Tibial artery (tissue), 4 donors: ENCODE measurements at places on chromosomes 16 and 17.
A peak's percentile ranks its signal among the peaks of the same experiment; 100 is the strongest.

- H3K36me3 ChIP-seq = peaks cover 46% of the 10 kb centered on the region
- no peak overlapping the region for H3K4me3 ChIP-seq
- DNase-seq = no peak
- H3K27me3 ChIP-seq = no peaks in the 10 kb centered on the region
- peaks cover 20% of the 10 kb centered on the region for H3K4me1 ChIP-seq
- H3K27ac ChIP-seq = peak overlapping the region; percentile 89
These were observed 11.8 kb downstream of the SLC16A3 start for GRCh38 chr17:82240506-82241182.

DNA sequence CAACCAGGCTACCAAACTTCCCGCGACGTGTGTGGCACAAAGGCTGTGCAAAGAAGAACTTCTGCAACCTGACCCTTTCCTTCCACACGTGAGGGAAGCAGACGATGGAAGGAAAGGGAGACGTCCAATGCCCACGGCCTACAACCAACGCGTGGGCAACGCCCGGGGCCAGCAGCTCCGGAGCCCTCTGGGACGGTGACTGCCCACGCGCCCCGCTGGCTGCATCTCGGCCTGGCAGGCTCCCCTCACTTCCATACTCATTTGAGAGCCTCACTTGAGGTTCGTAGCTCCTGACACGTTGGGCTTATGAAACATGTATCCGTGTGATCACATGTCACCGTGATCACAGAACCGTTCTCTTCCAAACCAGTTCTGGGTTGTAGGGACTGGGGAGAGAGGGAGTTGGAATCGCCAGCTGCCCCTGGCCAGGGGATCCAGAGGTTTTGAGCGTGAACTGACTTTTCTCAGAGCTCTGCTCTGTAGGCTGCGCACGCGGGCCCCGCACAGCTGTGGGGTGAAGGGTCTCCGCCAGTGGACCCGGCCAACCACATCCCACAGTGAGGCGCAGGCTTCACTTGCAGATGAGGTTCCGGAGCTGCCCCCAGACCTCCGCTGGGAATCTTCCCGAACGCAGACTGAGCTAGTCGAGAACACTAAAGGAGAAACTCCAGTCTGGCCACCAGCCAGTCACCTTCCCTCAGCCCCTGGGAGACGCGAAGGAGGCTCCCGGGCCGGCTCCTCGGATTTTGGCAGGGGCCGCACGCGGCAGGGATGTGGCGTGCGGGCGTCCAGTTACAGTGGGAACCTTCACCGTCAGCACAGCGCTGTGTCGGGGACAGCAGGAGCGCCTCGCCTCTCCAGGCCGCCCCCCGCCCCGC lies 1.0 kb downstream of the LMF1 start:
- peaks cover 28% of the 10 kb centered on the region for H3K36me3 ChIP-seq
- H3K4me3 ChIP-seq = peak overlapping the region; percentile 97
- H3K27ac ChIP-seq = peak overlapping the region; percentile 80
- DNase-seq = no peak
- H3K27me3 ChIP-seq = no peaks in the 10 kb centered on the region

- H3K4me1 ChIP-seq = peaks cover 40% of the 10 kb centered on the region
- peak overlapping the region; percentile 85 for H3K27ac ChIP-seq
- DNase-seq = no peak
- peaks cover 4% of the 10 kb centered on the region for H3K36me3 ChIP-seq
These were observed 633 bp downstream of the TBC1D16 start for GRCh38 chr17:80034791-80035686.

GRCh38 chr16:986925-987582 lies 5.5 kb downstream of the SOX8 start:
- no peak overlapping the region for H3K27ac ChIP-seq
- peaks cover 89% of the 10 kb centered on the region for H3K27me3 ChIP-seq
- no peaks in the 10 kb centered on the region for H3K36me3 ChIP-seq
- no peak for DNase-seq
- peaks cover 6% of the 10 kb centered on the region for H3K4me1 ChIP-seq
- H3K4me3 ChIP-seq = no peak overlapping the region

GRCh38 chr17:59874376-59874775 lies 18.4 kb downstream of the TUBD1 start:
- no peaks in the 10 kb centered on the region for H3K4me1 ChIP-seq
- no peak overlapping the region for H3K27ac ChIP-seq
- no peak for DNase-seq
- no peak overlapping the region for H3K4me3 ChIP-seq

GRCh38 chr17:72560303-72561247 lies 439.8 kb downstream of the SOX9 start:
- no peaks in the 10 kb centered on the region for H3K27me3 ChIP-seq
- no peaks in the 10 kb centered on the region for H3K36me3 ChIP-seq

- no peak overlapping the region for H3K27ac ChIP-seq
- H3K4me3 ChIP-seq = no peak overlapping the region
- no peak for DNase-seq
- H3K27me3 ChIP-seq = peaks cover 63% of the 10 kb centered on the region
These were observed 20.1 kb downstream of the EPOP start for GRCh38 chr17:38654411-38655398.

GRCh38 chr17:47957591-47958490 lies at the start of gene PRR15L:
PRR15L (minus strand) TSS chr17:47957883; CDS start chr17:47953234, 4,649 bp downstream.
- H3K27ac ChIP-seq = no peak within 1 kb of the TSS
- no peak for DNase-seq
- H3K4me3 ChIP-seq = no peak within 1 kb of the TSS

- no peaks in the 10 kb centered on the region for H3K27me3 ChIP-seq
- H3K4me1 ChIP-seq = no peaks in the 10 kb centered on the region
- H3K27ac ChIP-seq = no peak within 1 kb of the TSS
- peaks cover 3% of the 10 kb centered on the region for H3K36me3 ChIP-seq
- no peak for DNase-seq
These were observed at the start of gene GP1BA for GRCh38 chr17:4931963-4932362. GP1BA (plus strand) TSS chr17:4932277; CDS start chr17:4932605, 328 bp downstream.

DNA sequence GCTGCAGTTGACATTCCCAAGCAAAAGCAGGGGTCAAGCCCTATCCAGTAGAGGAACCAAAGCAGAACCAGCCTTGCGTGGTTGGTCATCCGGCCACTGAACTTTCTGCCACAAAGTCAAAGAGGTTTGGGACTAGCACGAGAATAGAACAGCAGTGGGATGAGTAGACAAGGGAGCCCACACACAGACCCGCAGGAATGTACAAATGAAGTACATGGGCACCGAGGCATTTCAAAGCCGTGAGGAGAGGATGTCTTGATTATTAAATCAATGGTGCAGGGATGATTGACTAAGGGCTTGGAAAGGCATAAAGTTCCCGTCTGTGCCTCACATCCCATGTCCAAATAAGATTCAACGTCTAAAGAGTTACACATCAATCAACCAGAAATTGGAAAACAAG lies 81.8 kb upstream of the TBC1D3K start:
- no peaks in the 10 kb centered on the region for H3K4me1 ChIP-seq
- no peaks in the 10 kb centered on the region for H3K27me3 ChIP-seq
- H3K4me3 ChIP-seq = no peak overlapping the region
- H3K36me3 ChIP-seq = no peaks in the 10 kb centered on the region
- no peak for DNase-seq

DNA sequence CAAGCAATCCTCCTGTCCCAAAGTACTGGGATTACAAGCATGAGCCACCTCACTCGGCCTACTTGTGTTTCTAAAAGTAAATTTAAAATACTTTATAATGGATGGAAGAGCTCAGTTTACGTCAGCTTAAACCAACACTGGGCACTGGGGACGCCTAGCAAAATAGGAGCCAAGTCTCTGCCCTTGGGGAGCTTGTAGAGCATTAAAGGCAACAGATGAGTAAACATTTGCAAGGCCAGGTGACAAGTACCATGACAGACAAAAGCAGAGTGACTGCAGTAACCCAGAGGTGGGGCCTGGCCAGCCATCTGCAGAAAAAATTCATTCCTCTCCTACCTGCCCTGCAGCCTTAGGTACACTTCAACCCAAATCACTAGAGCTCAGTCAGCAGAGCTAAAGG lies 12.1 kb upstream of the NLK start:
- H3K4me3 ChIP-seq = no peak overlapping the region
- no peaks in the 10 kb centered on the region for H3K36me3 ChIP-seq
- no peak for DNase-seq
- no peaks in the 10 kb centered on the region for H3K27me3 ChIP-seq
- H3K27ac ChIP-seq = no peak overlapping the region
- H3K4me1 ChIP-seq = no peaks in the 10 kb centered on the region

GRCh38 chr16:84614623-84614967 lies 3.3 kb downstream of the COTL1 start:
- H3K36me3 ChIP-seq = no peaks in the 10 kb centered on the region
- peaks cover 19% of the 10 kb centered on the region for H3K4me1 ChIP-seq
- H3K27ac ChIP-seq = no peak overlapping the region
- no peak overlapping the region for H3K4me3 ChIP-seq

DNA sequence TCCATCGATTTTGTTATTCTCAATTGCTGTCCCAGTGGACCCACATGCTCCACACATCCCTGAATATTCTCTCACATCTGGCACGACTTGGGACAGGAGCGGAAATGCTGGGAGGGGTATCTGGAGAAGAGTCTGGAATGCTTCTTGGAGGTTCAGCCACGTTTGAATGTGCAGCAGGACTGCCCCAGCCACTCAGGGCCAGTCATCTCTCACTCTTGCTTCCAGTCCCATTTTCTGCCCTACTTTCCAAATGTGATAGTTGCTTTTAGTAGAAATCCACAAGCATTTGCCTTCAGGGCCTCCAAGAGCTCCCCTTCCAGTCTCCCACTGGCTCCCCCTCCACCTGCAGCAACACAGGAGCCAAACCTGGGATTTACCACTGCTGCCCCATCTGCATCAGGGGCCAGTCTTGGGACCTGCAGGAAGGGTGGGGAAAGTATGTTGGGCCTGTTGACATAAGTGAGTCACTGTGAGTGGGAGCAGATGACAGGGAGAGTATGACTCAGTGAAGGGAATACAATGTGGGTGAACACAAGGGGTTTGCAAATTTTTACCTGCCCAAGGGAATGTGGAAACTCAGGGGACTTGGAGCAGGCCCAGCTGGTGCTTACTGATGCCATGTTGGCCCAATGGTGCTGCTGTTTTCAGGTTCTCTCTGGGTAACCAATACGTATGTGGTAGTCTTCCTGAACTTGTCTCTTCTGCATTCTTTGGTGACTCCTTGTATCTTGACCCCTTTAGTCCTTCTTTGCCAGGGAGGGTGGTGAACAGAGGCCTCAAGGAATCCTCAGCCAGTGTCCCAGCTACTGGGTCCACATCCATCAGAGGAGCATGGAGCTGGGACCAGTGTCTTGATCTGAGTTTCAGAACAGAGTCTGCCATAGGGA lies 78.8 kb upstream of the CRHR1 start:
- no peaks in the 10 kb centered on the region for H3K27me3 ChIP-seq
- no peak for DNase-seq
- no peak overlapping the region for H3K27ac ChIP-seq

DNA sequence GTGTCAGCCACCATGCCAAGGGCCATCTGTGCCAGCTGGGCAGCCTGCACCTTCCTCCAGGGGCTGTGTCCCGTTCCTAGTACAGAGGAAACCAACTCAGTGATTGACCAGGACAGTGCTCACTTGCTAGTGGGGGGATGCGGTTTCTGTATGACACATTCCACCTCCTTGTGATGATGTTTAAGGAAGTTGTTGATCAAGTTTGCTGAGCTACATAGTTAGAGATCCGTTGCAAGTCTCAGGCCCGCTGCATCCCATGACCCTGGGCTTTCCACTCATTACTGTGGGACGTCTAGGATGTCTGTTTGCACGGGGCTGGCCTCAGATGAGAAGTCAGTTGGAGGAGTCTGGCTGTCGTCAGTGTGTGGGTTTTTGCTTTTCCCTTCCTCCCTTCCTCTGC lies 33.6 kb downstream of the RNF213 start:
- no peak overlapping the region for H3K4me3 ChIP-seq
- peaks cover 94% of the 10 kb centered on the region for H3K36me3 ChIP-seq
- no peak overlapping the region for H3K27ac ChIP-seq
- H3K27me3 ChIP-seq = no peaks in the 10 kb centered on the region
